Activated naive CD8-positive, alpha-beta T cell treated with anti-CD3 and anti-CD28 coated beads, Interleukin-2, amount 10 ng/mL, durations not matched to agents 7 days and 5 days (primary cell): ENCODE measurements at places on chromosomes 3 and 15. TPM values are rescaled to one million over a fixed set of nuclear protein-coding genes. Genes with fewer than 3 reads are reported as not detected.

GAP43 gene
- total RNA-seq, result not detected

XCR1 gene
- not detected for total RNA-seq

BFSP2 gene
- not detected for total RNA-seq

RAB6B gene
- total RNA-seq, result 0.39 TPM

KNG1 gene
- not detected for total RNA-seq

SETD2 gene
- 54.1 TPM for total RNA-seq

- H3K4me1 ChIP-seq, result no peaks in the 10 kb centered on the region
- H3K4me3 ChIP-seq, result no peak overlapping the region
- H3K27ac ChIP-seq, result no peak overlapping the region
- H3K27me3 ChIP-seq, result no peaks in the 10 kb centered on the region
Observed at GRCh38 chr3:38582941-38583645, 66.4 kb downstream of the SCN5A start.

- H3K4me3 ChIP-seq, result peak overlapping the region; percentile 11
- peaks cover 28% of the 10 kb centered on the region for H3K36me3 ChIP-seq
- no peaks in the 10 kb centered on the region for H3K27me3 ChIP-seq
- no peak overlapping the region for H3K27ac ChIP-seq
- no peak for DNase-seq
Observed at GRCh38 chr3:168025076-168025475, 70.6 kb downstream of the GOLIM4 start.

GRCh38 chr3:69384326-69384725, 1.6 kb downstream of the FRMD4B start:
- peaks cover 78% of the 10 kb centered on the region for H3K27me3 ChIP-seq
- no peak overlapping the region for H3K27ac ChIP-seq
- no peak overlapping the region for H3K4me3 ChIP-seq
- DNase-seq, result no peak
- peaks cover 4% of the 10 kb centered on the region for H3K4me1 ChIP-seq
- H3K36me3 ChIP-seq, result no peaks in the 10 kb centered on the region

DNA sequence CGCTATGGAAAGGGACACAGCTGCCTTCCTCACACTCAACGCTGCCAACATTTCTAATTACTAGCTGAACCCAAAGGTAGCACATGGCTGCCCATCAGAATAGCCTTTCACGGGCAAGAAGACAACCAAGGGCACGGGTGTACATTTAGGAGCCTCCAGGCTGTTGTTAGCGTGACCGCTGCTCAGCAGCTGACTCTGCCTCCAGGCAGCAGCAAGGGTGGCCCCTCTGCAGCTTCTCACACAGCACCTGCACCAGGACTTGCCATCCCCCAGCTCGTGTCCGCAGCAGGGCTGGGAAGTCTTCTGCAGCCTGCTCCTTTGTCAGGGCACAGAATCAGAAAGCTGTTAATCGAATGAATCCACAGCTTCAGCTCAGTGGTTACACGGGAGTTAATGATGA, 146.8 kb downstream of the ADAMTS17 start:
- no peak overlapping the region for H3K27ac ChIP-seq
- H3K4me1 ChIP-seq, result peaks cover 4% of the 10 kb centered on the region
- H3K4me3 ChIP-seq, result no peak overlapping the region
- no peak for DNase-seq

DNA sequence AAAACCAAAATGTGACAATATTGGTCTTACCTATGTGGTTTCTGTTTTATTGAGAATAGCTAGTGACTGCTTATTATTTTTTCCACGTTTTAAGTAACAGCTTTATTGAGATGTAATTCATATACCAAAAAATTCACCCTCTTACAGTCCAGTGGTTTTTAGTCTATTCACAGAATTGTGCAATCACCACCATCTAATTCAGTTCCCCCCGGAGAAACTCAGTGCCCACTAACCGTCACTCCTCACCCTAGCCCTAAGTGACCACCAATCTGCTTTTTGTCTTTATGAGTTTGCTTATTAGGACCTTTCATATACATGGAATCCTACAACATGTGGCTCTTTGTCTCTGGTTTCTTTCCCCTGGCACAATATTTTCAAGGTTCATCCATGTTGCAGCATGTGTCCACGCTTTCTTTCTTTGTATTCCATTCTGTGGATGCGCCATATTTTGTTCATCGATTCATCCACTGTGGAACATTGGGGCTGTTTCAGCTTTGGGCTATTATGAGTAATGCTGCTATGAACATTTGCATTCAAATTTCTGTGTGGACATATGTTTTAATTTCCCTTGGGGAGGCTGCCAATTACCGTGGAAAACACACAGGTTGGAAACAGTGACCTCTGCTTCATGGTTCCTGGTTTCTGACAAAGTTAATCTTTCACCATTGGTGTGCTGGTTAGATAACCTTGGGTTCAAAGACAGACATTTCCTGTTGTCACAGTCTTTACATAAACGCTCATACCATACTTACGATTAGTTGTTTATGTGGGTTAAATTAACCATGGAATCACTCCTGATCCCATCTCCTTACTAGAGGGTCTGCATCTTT, 3.2 kb upstream of the BCL2L10 start:
- no peak for DNase-seq
- H3K36me3 ChIP-seq, result peaks cover 2% of the 10 kb centered on the region
- peaks cover 20% of the 10 kb centered on the region for H3K27me3 ChIP-seq

GRCh38 chr3:15206662-15207576, 873 bp downstream of the CAPN7 start:
- H3K36me3 ChIP-seq, result peaks cover 2% of the 10 kb centered on the region
- H3K27ac ChIP-seq, result peak overlapping the region; percentile 79
- H3K4me1 ChIP-seq, result peaks cover 23% of the 10 kb centered on the region
- H3K4me3 ChIP-seq, result peak overlapping the region; percentile 83

GRCh38 chr3:159266779-159267178, 464.9 kb downstream of the MFSD1 start:
- no peak for DNase-seq
- H3K4me1 ChIP-seq, result no peaks in the 10 kb centered on the region
- H3K27me3 ChIP-seq, result no peaks in the 10 kb centered on the region
- H3K4me3 ChIP-seq, result no peak overlapping the region
- H3K36me3 ChIP-seq, result no peaks in the 10 kb centered on the region

GRCh38 chr15:61393524-61393923, 164.4 kb upstream of the RORA start:
- DNase-seq, result no peak
- peaks cover 8% of the 10 kb centered on the region for H3K4me1 ChIP-seq
- H3K4me3 ChIP-seq, result no peak overlapping the region
- H3K36me3 ChIP-seq, result no peaks in the 10 kb centered on the region
- no peak overlapping the region for H3K27ac ChIP-seq

DNA sequence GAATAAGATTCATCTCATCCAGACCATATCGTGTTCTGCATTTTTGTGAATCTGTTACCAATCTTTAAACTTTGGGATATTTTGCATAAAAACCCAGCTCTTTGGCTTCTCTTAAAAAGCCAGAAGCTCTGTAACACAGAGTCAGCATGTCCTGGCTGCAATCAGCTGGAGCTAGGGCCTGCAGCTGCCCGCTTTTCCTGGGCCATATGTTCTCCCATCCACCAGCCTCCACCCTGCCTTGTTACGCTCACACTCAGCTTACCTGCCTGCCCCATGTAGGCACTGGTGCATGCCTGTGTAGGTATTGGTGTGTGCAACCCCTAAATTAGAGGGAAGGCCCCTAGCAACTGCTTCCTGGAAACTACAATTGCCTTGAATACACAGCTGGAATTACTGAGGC, 48.2 kb downstream of the CRYGS start:
- H3K27ac ChIP-seq, result no peak overlapping the region
- peaks cover 2% of the 10 kb centered on the region for H3K36me3 ChIP-seq
- H3K4me3 ChIP-seq, result no peak overlapping the region
- no peaks in the 10 kb centered on the region for H3K4me1 ChIP-seq

DNA sequence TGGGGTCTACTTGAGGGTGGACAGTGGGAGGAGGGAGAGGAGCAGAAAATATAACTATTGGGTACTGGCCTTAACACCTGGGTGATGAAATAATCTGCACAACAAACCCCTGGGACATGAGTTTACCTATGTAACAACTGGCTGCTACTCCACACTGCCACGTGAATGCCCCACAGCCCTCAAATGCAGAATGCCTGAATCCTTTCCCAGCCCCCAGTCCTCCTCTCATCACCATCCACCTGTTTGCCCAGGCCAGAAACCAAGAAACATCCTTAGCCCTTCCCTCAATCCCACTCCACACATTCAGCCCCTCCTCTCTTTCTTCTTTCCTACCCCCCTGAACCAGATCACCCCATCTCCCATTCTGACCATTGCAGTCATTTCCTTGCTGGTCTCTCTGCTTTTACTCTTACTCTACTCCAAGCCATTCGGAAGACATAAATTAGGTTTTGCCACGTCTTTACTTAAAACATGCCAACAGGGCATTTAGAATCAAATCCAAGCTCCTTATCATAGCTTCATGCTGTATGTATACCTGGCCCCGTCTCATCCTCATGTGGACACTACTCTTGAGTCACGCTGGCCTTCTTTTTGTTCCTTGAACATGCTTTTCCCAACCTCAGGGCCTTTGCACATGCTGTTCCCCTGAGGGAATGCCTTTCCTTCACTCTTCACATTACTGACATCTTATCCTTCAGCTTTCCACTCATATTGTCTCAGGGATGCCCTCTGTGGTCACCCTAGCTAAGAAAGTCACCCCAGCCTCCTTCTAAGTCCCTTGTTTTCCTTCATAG, 137.5 kb upstream of the ABHD17C start:
- H3K27me3 ChIP-seq, result peaks cover 5% of the 10 kb centered on the region
- H3K4me1 ChIP-seq, result no peaks in the 10 kb centered on the region
- no peak overlapping the region for H3K4me3 ChIP-seq

DNA sequence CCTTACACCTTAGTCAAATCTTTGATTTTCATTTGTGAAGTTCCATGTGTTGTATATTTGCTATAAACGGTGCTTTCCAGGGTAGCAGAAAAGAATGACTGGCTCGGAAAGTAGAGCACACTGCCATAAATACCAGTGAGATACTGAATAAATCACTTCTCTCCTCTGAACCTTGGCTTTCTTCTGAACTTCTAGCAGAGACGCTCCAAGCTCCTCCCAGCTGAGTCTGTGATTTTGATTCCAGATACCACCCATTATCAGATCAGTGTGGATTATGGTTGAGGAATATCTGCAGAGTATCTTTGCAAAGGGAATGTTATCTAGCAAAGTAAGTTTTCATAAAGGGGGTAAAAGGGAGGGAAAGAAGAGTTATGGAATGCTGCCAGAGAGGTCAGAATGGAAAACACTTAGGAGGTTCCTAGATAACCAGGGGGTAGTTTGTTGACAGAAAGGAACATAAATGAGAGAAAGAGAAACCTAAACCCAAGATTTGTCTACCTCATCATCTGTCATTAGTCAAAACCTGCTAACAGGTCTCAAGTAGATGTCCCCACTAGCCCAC, 98.5 kb upstream of the PSMD6 start:
- H3K36me3 ChIP-seq, result no peaks in the 10 kb centered on the region
- no peak overlapping the region for H3K27ac ChIP-seq
- H3K27me3 ChIP-seq, result peaks cover 7% of the 10 kb centered on the region
- H3K4me3 ChIP-seq, result no peak overlapping the region
- no peaks in the 10 kb centered on the region for H3K4me1 ChIP-seq

DNA sequence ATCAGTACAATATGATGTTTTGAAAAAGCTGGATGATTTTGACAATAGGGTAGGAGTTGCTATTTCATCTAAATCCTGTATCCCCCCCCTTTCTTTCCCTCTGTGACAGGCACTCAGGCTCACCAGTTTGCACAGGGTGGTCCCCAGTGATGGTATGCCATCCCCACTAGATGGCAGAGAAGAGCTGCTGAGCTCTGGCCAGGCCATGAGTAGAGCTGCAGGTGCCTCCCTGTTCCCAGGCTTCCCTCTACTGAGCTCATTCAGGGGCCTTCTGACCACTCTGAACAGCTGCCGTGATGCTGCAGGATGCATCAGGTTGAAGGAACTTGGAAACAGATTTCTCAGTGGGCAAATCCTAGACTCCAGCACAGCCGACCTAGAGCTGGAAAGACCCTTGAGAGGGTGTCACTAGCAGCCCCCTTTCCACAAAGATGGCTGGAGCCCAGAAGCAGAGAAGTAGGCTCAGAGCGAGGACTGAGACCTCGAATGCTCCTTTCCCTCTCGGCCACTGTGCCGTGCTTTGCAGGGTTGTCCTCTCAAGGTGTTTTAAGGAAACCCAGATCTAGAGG, 45.1 kb downstream of the EFCAB12 start:
- no peak overlapping the region for H3K27ac ChIP-seq
- peak; percentile 45 for DNase-seq
- H3K4me3 ChIP-seq, result no peak overlapping the region
- peaks cover 3% of the 10 kb centered on the region for H3K4me1 ChIP-seq
- H3K36me3 ChIP-seq, result peaks cover 10% of the 10 kb centered on the region

DNA sequence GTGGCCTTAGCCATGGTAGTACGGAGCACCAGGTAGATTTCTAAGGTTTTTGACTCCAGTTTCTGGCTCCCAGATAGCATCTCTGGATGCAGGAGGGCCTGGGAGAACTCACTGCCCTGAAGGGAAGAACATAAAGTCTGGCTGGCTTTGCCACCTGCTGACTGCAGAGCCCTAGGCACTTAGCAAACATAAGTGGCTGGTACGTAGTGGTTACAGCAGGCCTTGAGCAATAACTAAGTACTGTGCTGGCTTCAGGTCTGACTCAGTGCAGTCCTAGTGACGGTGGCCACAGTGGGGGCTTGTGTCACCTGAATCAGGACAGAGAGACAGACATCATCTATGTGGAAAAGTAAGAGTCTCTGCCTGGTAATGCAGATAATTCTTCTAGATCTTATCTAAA, 871.1 kb downstream of the PDCD6IP start:
- no peaks in the 10 kb centered on the region for H3K4me1 ChIP-seq
- no peaks in the 10 kb centered on the region for H3K36me3 ChIP-seq
- no peak overlapping the region for H3K27ac ChIP-seq
- H3K4me3 ChIP-seq, result no peak overlapping the region

DNA sequence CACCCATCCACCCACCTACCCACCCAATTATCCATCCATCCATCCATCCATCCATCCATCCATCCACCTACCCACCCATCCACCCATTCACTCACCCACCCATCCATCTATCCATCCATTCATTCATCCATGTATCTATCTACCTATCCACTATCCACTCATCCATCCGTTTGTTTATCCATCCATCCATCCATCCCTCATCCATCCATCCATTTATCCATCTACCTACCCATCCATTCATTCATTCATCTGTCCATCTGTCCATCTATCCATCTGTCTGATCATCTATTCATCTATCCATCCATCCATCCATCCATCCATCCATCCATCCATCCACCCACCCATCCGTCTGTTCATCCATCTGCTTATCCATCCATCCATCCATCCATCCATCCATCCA, 65.7 kb downstream of the FBLN2 start:
- H3K4me1 ChIP-seq, result no peaks in the 10 kb centered on the region
- H3K27ac ChIP-seq, result no peak overlapping the region
- H3K27me3 ChIP-seq, result no peaks in the 10 kb centered on the region
- no peak for DNase-seq
- H3K4me3 ChIP-seq, result no peak overlapping the region
- peaks cover 3% of the 10 kb centered on the region for H3K36me3 ChIP-seq
